ENCODE measurements at places on chromosomes 11 and 22.

DNA sequence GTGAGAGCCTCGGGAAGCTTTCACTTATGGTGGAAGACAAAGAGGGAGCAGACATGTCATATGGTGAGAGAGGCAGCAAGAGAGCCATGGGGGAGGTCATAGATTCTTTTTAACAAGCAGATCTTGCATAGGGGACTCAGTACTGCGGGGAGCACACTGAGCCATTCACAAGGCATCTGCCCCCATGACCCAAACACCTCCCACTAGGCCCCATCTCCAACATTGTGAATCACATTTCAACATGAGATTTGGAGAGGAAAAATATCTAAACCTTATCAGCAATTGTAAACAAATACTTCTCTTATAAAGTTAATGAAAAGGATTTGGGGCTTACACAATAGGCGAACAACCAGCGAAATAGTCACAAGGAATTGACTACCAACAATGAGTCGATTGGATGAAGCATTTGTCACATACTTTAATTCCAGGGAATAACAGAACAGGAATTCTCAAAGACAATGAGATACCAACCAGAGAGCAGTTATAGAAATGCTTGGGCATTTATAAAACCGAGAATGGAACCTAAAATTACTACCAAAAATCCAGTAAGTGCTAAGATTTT lies 7.3 kb downstream of the DDI1 start:
- no peak for DNase-seq

DNA sequence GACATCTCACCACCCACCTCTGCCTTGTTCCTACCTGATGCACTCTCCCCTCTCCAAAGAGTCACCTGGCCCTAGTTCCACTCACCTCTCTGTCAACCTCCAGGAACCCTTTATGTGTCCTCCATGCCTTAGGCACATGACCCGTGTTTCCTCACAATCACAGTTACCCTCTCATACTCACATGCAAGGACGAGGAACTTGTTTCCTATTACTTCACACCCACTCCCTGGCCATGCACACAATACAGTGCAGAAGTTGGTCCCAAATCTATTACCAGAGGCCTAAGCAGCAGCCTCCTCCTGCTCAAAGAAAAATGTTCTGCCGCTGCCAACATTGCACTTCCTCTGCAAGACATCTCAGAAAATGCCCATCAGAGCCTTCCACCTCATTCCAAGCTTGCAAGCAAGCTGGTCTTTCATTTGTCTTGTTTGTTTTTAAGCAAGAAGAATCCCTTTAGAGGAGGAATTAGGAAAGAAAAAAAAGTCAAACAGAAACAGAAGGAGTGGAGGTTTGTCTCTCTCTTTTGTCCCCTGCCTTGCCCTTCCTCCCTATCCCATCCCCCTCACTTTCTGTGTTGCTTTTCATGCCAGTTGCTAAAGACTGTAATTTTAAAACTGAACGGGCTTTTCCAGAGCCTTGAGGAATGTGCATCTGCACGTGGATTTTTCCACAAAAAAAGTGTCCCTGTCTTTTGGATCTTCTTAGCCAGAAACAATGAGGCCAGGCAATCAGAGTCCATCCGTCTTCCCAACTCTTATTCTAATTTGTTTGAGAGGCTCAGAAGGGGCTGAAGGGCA lies 63.4 kb downstream of the KCNJ1 start:
- no peak for DNase-seq

- peak; percentile 44 for DNase-seq
Measured at GRCh38 chr11:133928628-133929059, 28.1 kb downstream of the IGSF9B start.

DNA sequence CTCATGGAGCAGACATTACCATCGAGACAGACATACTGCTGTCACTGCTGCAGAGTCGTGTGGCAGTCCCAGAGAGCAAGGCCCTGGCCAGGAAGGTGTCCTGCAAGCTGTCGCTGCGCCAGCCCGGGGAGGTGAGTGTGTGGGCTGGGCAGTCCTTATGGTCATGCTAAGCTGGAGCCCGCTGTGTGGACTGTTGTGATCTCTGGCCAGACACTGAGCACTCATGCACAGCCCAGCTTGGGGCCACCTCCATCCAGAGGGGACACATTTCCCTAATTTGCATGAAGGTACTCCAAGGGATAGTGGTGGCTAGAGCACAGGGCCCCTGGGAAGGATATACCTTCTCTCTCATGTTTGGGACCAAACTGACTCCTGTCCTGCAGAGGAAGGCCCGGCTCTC lies 9.6 kb downstream of the ANKK1 start:
- no peak for DNase-seq

DNA sequence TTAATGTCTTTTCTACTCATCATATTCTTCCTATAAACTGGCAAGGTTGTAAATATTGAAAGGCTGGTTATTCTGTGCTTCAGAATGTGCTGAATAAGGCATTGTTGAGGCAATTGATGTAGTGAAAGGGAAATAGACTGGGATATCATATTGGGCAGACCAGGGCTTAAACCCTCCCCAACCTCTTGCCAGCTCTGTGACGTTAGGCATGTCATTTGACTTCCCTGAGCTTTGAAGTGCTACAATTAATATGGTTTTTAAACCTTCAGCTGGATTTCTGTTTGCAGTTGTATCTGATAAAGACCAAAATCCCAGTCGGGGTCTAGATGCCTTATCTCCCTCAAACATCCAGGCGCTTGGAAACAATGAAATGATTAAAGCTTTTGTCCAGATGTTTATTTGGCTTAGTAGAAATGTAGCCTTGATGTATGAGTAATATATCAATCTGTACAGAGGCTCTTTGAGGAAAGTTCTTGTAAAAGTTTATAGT lies 208.1 kb downstream of the DBX1 start:
- DNase-seq: no peak

DNA sequence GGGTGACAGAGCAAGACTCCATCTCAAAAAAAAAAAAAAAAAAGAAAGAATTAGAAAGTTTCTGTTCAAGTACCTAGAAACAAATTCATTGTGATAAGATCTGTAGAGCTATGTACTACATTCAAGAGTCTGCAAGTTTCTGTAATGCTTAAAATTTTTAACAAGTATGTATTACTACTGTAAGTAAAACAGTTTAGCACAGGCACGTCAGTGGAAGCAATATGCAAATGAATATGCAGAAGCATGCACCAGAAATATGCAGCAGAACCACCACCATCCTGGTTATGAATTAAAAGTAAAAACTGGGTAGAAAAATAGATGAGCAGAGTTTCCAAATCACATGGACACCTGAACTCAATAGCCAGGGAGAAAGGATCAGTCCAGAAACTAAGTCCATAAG lies 19.3 kb downstream of the SBF2 start:
- DNase-seq: no peak

DNA sequence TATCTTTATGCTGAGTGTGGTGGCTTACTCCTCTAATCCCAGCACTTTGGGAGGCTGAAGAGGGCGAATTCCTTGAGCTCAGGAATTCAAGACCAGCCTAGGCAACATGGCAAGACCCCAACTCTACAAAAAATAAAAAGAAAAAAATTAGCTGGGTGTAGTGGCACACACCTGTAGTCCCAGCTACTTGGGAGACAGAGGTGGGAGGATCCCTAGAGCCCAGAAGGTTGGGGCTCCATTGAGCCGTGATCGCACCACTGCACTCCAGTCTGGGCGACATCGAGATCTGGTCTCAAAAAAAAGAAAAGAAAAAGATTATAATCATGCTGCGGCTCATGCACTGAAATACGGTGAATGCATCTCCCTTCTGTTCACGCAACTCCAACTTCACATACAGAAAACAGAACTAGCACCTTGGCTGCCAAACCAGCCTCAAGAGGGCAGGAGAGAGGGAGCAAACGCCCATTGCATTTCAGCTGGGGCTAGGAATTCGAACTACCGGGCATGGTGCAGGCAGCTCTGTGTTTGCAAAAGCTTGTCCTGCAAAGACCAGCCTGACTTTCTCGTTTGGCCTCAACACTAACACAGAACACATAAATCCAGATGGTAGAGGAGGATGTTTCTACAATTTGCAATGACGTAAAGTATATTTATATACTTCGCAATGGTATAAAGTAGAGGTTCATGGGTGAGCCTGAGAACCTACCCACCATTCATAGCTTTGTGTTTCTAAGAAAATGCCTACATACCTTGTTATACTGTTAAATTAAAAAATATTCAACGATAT lies 6.3 kb upstream of the SYNGR1 start:
- DNase-seq: peak; percentile 67

DNA sequence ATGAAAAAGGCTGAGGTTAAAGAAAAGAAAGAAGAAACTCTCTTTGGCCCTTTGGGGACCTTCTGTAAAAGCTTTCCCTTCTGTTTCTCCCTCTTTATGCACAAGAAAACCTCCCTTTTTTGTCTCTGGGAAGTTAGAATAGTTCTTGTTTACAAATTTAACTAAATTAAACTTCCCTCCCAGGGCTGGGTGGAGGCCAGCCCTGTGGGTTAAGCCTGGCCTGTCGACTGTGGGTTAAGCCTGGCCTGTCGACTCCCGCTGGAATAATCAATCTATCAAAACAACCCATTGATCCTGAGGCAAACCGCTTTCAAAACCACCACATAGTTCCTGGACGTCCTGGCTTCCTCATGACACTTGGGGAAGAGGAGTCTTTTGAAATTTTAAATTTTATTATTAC lies 1.2 kb upstream of the DRG1 start:
- DNase-seq: no peak

DNA sequence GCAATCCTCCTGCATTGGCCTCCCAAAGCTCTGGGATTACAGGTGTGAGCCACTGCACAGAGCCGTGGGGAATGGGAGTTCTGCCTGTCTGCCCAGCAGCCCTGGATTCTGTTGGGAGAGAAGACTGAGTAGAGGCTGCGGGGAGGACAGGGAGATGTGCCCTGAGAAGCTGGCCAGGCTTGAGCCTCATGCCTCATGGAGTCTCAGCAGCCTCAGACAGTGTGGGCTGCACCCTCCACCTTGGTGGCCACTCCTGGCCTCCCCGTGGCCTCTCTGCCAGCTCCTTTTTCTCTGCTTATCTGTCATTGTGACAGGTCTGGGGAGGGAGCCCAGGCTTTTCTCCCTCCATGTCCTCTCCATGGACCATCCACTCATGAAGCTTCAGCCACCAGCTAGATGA lies 43.2 kb downstream of the DKK3 start:
- no peak for DNase-seq

DNA sequence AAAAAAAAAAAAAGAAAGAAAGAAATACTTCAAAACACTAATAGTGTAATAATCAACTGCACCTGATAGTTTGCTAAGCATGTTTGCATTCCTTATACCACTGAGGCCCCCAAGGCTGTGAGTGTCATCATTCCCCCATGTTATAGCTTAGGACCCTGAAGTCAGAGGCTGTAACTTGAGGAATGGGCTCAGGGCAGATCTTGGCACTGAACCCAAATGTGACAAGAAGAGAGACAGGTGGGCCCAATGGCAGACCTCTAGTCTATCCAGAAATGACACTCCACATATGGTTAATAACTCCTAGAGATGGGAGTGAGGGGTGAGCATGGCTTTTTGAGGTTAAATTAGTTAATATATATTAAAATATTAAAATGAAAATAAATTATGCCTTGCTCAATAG lies 13.2 kb downstream of the ZNF70 start:
- no peak for DNase-seq

- peak; percentile 90 for DNase-seq
Measured at GRCh38 chr22:46078241-46079092, 71.9 kb upstream of the PPARA start.

GRCh38 chr11:96228910-96229309 lies 114.1 kb downstream of the MAML2 start:
- DNase-seq: no peak

GRCh38 chr11:32829157-32829679 lies 509 bp upstream of the PRRG4 start:
- peak; percentile 58 for DNase-seq

GRCh38 chr22:17264321-17265052 lies 45.3 kb upstream of the ADA2 start:
- no peak for DNase-seq

DNA sequence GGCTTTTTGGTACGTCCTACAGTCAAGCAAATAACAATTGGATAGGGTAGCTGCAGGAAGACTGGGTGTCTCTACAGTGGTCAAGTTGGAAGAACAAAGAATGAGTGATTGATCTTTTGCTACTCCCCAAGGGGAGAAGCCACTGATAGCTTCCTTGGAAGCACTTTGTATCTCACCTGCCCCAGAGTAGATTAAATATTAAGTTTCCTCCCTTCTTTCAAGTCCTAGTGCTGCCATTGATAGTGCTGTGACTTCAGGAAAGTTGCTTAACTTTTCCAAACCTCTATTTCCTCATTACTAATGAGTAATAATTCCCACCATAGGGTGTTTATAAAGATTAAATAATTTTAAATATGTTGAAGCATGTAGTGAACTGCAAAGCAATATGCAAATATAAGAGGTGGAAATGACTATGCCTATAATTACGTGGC lies 35.6 kb upstream of the EHF start:
- DNase-seq: no peak

GRCh38 chr11:43895601-43896000 lies 15.0 kb downstream of the ALKBH3 start:
- DNase-seq: no peak

DNA sequence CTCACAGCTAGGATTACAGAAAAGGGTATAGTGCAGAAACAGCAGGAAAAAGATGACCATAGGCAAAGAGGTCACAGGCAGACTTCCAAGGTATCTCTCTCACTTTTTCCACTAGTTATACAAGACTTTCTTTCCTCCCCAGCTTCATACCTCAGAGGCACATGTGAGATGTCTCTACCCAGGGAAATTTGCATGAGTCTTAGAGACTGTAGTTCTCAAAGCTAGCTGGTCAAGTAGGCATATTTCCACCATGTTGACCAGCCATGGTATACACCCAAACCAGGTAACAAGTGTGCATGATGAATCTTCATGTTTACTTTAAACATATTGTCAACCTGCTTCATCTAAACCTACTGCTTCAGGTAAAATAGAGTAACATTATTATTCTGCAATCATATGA lies 27.9 kb downstream of the PRMT3 start:
- no peak for DNase-seq

GRCh38 chr11:45896422-45896984 lies 10.6 kb downstream of the FREY1 start:
- no peak for DNase-seq

GRCh38 chr11:14106303-14107049 lies 144.0 kb downstream of the SPON1 start:
- no peak for DNase-seq

DNA sequence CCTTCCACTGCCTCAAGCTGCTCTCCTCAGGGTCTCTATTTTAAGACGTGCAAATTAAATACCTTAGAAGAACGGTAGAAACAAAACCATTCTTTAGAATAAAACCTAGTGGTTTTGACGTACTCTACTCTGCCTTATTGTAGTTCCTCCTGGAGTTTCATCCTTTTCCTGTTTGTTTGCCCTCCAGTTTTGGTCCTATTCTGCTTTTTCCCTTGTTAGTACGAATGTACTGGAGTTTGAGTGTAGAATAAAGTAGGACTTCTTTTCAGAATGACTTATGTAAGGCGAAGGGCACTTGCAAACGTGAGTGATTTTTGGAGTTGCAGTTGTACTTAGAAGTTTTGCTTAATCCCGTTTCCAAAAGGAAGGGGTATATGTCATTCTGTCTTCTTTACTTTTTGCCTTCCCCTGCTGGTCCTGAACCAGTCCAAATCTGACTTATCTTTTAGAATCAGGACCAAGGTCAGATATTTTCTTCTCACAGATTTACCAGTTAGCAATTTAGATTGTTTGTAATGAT lies 1.4 kb downstream of the SIK2 start:
- DNase-seq: no peak
